ENCODE measurements at places on chromosomes 4 and X. TPM values are rescaled to one million over a fixed set of nuclear protein-coding genes. Genes with fewer than 3 reads are reported as not detected.
A peak's percentile ranks its signal among the peaks of the same experiment; 100 is the strongest.

PABPC1L2A gene
- not detected for polyA plus RNA-seq

YY2 gene
- polyA plus RNA-seq = 0.62 TPM

DNA sequence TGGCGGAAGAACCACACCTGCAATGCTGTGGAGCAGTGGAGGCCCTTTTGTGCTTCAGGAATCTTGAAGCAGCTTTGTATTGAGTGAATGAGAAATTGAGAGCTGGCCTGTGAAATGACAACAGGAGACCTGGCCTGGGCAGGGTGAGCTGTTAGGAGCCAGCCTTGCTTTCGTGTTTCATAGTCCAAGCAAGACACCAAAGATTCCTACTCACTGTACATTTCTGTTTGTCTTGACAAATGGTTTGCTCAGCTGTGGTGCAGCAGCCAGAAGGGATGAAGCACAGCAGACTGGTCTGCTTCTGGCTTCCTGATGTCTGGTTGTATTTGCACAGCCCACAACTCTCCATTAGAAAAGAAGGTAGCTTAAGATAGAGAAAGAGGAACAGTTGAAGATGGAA, 96.5 kb downstream of the GATB start:
- no peaks in the 10 kb centered on the region for H3K27me3 ChIP-seq
- no peaks in the 10 kb centered on the region for H3K36me3 ChIP-seq
- no peak overlapping the region for H3K4me3 ChIP-seq
- H3K4me1 ChIP-seq = peaks cover 8% of the 10 kb centered on the region

GRCh38 chr4:145930592-145930991, 8.0 kb downstream of the ZNF827 start:
- H3K27ac ChIP-seq = peak overlapping the region; percentile 63
- no peak overlapping the region for H3K4me3 ChIP-seq
- peaks cover 61% of the 10 kb centered on the region for H3K4me1 ChIP-seq
- H3K27me3 ChIP-seq = no peaks in the 10 kb centered on the region

DNA sequence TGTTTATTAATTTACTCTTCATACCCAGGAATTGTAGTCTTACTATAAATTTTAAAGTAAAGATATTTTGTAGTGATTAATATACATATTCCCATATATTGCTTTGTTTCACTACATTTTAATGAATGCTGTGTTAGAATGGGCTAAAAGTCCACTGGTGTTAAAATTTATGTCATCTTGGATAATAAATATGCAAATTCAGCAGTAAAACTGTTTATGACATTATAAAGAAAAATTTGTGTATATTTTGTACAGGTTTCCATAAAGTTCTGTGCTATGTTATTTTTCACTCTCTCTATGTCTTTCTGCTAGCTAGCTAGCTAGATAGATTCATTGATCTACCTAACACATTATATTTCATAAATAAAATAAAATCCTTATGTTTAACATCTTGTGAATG, 1071.2 kb downstream of the FAT4 start:
- no peak for DNase-seq
- no peak overlapping the region for H3K27ac ChIP-seq
- H3K27me3 ChIP-seq = no peaks in the 10 kb centered on the region

GRCh38 chr4:143026459-143027170, 158.1 kb upstream of the USP38 start:
- peaks cover 3% of the 10 kb centered on the region for H3K27me3 ChIP-seq
- no peak for DNase-seq
- H3K4me3 ChIP-seq = no peak overlapping the region
- no peaks in the 10 kb centered on the region for H3K4me1 ChIP-seq
- H3K27ac ChIP-seq = no peak overlapping the region

Measured in naive thymus-derived CD8-positive, alpha-beta T cell (primary cell).